ENCODE measurements at places on chromosomes 13 and 19.

DNA sequence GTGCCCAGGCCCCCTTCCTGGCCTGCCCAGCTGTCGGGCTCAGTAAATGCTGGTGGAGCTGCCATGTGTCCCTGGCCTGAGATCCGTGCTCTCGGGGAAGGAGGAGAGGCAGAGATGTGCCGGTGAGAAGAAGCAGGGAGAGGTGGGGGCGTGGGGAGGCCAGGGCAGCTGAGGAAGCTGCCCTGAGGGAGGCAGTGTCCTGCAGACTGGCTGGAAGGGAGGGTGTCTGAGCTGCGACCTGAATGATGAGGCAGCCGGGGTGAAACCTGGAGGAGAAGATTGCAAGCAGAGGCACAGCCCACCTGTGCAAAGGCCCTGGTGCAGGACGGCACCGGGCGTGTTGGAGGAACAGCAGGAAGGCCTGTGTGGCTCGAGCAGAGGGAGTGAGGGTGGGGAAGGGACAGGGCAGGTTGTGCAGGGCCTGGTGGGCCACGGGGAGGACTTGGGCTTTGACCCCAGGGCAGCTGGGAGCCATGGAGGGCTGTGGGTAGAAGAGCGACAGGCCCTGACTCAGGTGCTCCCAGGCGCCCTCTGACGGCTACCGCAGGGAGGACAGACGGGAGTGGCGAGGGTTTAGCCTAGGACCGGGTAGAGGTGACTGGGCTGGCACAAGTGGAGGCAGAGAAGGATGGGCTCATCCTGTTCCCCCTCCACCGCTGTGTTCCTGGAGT is 14.0 kb upstream of the CELF5 start:
- peak; percentile 84 for DNase-seq

DNA sequence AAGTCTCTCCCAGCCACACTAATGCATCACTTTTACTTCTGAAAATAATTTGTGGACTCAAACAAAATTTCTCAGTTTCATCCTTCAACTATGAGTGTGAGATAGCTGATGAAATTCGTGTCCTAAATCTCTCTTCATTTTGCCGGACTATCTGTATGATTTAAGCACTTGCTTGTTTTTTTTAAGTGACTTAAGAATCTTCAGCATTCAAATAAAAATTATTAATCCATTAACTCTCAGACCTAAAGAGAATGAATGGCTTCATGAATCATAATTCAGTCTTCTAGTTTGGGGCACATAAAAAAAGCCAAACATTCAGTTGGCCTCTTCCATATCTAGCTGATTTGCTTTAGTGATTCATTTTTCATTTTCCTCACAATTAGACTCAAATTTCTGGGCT is 579.5 kb downstream of the DCT start:
- DNase-seq: no peak

DNA sequence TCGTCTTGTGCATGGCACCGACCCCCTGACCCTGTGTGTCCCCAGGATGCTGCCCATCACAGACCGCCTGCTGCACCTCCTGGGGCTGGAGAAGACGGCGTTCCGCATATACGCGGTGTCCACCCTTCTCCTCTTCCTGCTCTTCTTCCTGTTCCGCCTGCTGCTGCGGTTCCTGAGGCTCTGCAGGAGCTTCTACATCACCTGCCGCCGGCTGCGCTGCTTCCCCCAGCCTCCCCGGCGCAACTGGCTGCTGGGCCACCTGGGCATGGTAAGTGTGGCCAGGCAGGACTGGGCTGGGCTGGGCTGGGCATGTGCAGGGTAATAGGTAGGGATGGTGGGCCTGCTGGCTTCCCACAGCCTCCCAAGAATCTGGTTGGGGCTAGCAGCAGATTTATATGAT is 17.0 kb downstream of the CYP4F22 start:
- DNase-seq: no peak

- peak; percentile 54 for DNase-seq
Observed at GRCh38 chr19:45577111-45577905, 7.3 kb downstream of the OPA3 start.

DNA sequence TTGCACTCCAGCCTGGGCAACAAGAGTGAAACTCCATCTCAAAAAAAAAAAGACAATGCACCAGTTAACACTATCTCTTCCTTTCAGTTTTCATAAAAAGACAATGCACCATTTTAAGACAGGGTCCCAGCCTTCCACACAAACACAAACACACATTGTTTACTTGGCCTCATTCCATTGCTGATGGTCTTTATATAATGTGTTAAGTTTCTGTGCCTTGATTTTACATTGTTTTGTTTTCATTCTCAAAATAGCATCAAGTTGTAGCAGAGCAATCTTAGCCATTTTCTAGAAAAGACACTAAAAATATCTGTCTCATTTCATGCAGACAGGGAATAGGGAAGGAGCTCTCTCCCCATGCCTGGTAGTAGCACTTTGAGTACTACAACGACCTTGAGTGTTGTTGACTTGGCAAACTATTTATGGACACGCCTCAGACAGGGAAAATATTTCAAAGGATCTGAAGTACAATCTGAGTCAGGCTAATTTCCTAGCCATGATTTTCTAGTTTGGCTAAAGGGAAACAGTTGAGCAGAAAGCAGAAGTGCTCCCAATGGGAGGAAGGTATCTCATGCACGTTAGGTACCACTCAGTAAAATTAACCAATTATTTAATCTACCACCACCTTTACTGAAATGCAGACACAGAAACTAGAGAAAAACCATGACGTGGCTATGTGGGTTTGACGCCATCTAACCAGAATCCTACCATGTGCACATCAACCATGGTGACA is 120.6 kb downstream of the ABCC4 start:
- no peak for DNase-seq

GRCh38 chr13:42380420-42381164 is 108.6 kb downstream of the AKAP11 start:
- no peak for DNase-seq

GRCh38 chr13:46739447-46740098 is 57.4 kb downstream of the ESD start:
- no peak for DNase-seq

GRCh38 chr19:48741129-48741999 is 954 bp upstream of the RASIP1 start:
- peak; percentile 78 for DNase-seq

- DNase-seq: no peak
Observed at GRCh38 chr13:45456196-45456972, 8.4 kb upstream of the COG3 start.

DNA sequence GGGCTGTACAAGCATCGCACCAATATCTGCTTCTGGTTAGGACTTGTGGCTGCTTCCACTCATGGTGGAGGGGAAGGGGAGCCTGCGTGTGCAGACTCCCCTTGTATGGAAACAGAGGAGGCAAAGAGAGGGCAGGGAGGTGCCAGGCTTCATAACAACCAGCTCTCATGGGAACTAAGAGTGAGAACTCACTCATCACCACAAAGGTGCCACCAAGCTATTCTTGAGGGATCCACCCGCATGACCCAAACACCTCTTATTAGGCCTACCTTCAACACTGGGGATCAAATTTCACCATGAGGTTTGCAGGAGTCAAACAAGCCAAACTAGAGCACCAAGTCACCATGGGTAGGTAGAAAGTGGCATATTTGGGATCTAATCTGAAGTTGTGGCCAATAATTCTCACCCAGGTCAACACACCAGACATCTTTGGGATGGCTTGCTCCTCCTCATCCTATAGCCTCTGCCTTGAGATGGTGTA is 46.4 kb downstream of the RUBCNL start:
- DNase-seq: no peak

- no peak for DNase-seq
Observed at GRCh38 chr19:14843578-14843977, 5.1 kb downstream of the OR7A10 start.

- no peak for DNase-seq
Observed at GRCh38 chr13:99275093-99275469, 16.9 kb upstream of the GPR18 start.

DNA sequence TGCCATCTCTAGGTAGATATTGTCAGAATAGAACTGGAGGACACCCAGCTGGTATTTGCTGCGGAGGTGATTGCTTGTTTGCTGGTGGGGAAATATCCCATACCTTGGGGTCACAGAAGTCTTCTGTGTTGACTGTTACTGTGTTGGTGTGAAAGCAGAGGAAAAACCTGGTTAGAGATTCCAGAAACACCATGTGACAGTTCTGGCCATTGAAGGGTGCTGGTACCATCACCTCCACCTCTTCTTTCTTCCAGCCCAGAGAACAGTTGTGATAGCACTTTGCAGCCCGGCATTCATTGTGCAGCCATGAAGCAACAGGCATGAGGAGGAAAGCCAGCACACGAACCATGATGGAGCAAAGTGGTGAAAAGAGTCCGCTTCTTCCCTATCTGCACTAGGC is 4.9 kb upstream of the LHFPL6 start:
- DNase-seq: no peak

GRCh38 chr13:111847964-111848363 is 219.0 kb upstream of the SOX1 start:
- no peak for DNase-seq

- no peak for DNase-seq
Observed at GRCh38 chr19:41426116-41426841, 895 bp downstream of the B3GNT8 start.

DNA sequence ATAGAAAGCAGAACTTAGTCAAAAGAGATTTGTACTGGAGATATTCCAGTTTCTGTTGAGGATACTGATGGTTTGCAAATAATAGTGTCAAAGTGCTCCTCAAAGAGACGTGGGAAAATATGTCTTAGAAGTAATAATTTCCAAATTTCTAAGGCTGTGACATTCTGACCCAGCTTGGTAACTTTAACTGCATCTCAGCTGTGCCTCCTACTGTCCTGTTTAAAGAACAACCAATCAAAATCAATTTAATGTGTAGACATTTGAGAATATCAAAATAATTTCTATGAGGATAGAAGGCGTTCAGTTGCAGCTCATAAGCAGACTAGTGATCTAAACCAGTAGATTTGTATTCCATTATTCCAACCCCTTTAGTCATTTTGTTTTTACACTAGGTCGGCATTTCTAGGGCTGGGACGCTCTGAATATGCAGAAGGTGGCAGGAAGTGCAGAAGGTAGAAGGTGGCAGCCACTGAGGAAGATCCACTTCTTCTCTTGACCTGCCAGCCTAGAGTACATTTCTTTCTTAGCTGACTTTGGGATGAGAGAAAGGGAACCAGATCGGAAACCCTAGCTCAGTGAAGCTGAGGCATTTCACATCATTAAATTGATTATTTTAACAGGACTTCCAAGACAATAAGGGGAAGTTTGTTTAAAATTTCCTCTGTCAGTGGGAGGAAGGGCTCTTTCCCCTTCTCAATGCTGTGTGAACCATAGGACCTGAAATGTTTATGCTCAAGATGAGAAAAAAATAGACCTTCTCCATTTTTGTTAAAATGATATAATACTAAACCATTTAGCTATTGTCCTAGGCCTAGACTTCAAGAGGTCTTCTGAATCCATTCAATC is 67.5 kb downstream of the COL4A1 start:
- DNase-seq: no peak

DNA sequence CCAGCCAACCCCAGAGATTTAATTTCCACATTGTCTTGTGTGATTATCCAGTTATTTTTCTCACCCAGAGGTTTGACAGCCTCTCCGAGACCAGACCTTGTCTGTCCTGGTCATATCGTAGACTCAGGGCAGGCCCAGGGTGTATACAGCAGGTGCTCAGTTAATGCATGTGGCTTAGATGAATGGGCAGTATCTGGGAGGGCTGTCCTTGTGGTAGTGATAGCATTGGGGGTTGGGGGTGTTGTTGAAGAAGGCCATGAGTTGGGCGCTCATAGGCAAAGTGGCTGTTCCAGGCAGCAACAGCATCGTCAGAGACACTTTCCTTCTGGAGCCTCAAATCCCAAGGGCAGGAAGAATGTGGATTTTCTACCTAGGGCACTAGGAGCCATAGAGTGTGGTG is 16.9 kb downstream of the MAST3 start:
- DNase-seq: no peak

GRCh38 chr19:42436006-42436405 is 6.7 kb downstream of the CXCL17 start:
- DNase-seq: no peak

DNA sequence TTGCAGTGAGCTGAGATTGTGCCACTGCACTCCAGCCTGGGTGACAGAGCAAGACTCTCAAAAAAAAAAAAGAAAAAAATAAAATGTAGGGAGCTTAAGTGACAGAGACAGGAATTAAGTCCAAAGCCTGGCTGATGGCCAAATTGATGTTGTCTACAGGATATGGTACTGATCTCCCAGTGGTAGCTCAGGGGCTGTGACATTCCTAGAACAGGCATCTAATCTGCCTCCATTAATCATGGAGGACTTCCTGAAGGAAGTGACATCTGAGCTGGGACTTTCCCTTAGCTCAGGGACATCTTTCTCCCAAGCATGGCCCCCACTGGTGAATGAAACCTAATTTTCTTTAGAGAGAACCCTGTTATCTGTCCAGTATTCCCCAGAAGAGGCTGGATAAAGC is 11.4 kb upstream of the EDDM13 start:
- no peak for DNase-seq

DNA sequence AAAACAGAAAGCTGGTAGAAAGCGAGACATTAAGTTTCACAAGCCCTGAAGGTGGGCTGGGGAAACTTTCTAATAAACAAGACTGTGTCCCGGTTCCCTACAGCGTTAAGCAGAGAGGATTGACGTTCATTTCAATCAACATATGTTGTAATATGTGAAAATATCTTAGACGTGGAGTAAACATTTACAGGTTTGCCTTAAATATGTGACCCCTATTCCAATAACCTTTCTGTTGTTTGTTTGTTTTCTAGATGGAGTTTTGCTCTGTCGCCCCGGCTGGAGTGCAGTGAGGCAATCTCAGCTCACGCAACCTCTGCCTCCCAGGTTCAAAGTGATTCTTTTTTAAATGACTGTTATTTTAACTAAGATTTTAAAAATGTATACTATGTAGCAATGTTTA is 526.2 kb downstream of the SUCLA2 start:
- DNase-seq: no peak

DNA sequence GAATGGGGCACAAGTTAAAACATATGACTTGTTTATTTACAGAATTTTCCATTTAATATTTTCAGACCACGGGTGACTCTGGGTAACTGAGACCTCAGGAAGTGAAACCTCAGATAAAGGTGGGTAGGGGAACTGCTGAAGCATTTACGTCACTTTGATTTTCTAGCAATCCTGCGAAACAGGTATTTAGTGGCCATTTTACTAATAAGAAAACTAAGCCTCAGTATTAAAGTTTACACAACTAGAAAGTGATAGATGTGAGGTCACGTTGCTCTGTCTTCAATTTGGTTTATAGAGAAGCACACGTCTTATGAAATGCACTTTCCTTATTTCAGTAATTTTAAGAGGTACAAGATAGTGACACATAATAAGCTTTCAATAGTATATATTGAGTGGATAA is 402.8 kb downstream of the FGF9 start:
- DNase-seq: no peak

- DNase-seq: no peak
Observed at GRCh38 chr19:19964416-19964815, 63.7 kb downstream of the ZNF93 start.

GRCh38 chr19:28148554-28148953 is 1064.4 kb downstream of the UQCRFS1 start:
- DNase-seq: no peak

- DNase-seq: no peak
Observed at GRCh38 chr13:75760131-75761021, 124.2 kb downstream of the LMO7 start.

DNA sequence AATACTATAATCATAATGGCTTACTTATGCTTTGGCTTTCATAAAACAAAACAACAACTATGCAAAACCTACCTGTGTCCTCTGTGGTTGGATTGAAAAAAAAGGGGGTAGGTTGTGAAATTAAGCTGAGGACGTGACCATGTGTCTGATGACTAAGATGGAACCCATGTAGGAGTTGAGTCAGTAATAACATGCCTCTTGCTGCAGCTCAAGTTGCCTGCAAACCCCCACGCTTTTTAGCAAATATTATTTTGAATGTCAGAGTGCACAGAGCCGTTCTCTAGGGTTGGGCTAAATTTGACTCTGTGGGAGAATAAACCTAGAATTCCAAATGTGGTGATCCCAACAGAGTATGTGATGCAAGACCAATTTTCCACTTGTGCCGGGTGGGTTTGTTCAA is 209.3 kb downstream of the KCNRG start:
- no peak for DNase-seq
